ENCODE measurements at places on chromosomes 6 and 20.

DNA sequence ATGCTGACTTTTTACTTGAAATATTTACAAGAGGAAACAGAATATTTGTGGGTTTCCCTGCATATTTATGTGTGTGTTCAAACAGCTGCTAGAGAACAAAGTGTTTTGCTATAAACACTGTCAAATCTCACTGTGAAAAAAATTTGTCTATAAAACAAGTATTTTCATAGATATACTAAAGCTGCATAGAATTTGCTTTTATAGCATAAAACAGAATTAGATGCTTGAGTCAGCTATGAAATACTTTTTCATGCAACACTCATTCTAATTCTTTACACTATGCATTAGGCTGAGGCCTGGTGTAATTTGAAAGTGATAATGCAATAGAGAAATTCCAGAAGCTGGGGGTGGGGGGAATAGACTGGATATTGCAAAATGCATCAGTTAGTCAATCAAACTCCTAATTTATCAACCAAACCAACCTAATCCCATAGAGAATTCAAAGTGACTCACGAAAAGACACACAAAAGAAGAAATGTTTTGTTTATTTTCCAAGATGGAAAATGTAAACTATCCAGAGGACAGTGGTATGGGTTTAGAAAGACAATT, 148.2 kb downstream of the LAMA2 start:
- DNase-seq = no peak

DNA sequence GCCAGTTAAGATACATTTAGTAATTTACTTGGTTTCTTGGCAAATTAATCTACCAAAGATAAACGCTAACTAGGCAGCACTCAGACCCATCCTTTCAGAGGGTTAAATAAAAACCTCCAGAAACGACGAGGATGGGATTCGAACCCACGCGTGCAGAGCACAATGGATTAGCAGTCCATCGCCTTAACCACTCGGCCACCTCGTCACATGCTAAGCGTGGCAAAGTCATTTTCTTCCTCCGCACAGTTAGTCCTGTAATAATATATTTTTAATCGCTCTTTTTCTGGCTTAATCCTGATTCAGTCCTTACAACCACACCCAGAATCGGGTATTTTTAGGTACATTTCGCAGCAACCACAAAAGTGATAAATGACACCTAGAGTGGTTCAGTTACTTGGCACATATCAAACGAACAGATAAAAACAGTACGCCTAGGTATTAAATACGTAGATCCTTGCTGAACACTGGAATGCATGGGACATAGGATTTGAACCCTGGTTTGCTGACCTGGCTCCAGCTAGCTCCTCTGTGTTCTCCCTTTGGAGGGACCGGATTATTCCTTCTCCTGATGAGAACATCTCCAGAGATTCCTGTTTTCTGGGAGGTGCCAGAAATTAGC, 71.6 kb downstream of the GPX5 start:
- DNase-seq = no peak

DNA sequence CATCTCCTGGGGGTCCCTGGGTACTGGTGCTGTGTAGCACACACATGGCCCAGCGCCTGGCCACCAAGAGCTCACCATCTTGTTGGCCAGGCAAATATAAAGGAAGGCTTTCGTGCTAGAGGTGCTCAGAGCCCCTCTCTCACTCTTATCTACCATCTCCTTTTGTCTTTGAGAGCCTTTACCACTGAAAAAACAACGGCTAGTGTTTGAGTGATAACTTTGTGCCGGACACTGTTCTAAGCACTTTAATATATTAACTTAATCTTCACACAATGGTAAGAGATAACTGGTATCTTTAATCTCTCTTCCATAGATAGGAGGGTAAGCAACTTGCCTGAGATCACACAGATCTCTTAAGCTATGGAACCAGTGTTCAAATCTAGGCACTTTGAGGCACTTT, 21.5 kb upstream of the ARHGAP18 start:
- no peak for DNase-seq

DNA sequence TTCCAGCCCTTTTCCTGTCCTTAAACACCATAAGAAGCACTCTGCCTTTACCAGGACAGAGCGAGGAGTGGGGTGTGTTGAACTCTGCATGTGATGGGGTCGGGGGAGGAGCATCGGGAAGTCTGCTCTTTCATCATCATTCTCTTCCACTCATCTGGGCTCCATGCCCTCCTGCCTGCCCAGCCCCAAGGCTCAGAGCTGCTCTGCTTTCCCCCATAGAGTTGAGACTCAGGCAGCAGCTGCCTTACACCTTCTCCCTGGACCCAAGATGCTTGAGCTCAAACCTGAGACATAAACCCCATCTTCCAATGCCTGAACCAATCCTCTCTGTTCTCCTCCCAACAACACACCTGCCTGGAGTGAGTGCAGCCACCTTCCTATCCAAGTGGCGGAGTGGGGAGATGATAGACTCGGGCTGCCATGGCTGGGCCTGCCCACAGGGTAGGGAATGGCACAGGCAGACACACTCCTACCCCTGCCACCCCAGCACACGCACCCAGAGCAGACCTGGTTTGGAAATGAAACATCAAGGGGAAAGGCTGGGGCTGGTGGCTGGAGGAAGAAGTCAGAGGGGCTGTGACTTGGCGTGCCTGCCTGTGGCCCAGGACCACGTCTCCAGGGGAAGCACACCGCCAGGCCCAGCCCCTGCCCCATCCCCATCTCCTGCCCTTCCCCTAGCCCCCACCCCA, 28.4 kb downstream of the TFEB start:
- DNase-seq = no peak

GRCh38 chr6:89536231-89536630, 102.3 kb downstream of the LYRM2 start:
- no peak for DNase-seq

DNA sequence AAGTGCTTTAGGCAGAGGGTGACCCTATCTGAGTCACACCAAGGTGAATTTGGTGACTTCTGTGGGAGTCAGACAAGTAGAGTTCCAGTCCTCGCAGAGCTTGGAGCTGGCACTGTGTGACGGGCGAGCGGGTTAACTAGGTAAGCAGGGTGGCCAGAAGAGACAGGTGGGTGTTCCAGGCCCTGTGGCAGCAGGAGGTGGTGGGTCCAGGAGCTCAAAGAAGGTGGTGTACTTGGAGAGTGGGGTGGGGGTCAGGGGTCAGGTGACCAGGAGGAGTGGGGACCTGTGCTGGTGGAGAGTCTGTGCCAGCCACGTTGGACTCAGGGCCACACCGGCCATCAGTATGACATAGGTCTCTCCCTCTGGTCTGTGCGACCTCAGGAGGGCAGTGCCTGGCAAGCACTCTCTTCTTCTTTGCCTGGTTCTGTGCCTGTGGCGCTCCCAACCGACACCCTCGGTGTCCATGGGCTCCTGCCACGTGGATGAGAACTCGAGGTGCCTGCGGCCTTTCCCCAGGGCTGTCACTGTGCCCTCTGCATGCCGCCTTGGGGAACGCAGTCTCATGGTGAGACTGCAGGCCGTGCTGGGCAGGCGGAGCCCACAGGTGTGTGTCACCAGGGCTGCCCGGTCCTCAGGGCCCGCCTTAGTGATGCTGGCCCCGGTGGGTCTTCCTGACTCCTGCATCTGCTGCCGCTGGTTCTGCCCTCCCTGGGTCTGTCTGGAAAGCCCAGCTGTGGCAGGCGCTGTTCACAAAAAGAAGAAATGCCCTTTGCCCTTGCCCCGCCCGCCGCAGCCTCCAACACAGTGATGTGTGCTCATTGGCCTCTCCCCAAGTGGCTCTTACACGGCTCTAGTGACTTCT, 1.6 kb downstream of the MRGBP start:
- DNase-seq = no peak

GRCh38 chr6:133623065-133623464, 265.8 kb upstream of the TCF21 start:
- DNase-seq = no peak

GRCh38 chr6:23319582-23319981, 750.2 kb downstream of the HDGFL1 start:
- DNase-seq = no peak

- DNase-seq = no peak
Measured at GRCh38 chr20:56200456-56200855, 48.1 kb upstream of the MC3R start.

DNA sequence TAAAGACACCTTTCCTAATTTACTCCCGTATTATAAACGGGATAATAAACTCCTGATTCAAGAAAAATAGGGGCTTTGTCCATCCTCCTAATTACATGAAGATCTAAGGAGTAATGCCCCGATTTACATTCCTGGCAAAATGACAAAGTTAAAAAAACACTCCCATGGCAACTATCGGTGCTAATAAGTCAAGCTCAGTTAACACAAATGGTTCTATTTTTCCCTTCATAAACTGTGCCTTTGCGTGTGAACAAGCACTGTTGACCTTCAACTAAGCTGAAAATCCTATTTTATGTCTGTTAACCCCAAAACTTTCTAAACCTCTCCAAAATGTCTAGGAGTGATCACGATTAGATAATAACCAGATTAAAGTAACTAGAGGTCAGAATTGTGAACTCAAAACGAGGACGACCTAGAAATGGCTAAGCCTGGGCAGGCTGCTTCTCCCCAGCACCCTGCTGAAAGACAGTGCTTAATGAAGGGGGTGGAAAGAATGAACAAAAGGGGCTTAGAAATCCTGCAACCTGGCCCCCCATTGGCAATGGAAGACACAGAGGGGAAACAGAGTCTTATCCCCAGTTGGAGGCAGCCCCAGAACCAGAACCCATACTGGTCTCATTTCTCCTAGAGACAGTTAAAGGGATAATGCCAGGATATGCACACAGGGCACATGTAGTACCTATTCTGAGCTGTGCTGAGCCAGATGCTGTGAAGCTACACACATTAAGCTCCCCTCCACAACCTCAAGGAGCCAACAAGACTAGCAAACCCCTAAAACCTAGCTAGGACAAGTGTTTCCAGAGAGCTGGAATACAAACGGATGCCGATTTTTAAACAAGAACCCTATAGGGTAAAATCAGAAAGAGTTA, 23.0 kb downstream of the SLC23A2 start:
- no peak for DNase-seq

- DNase-seq = no peak
Measured at GRCh38 chr20:62141397-62142251, 1.6 kb downstream of the PSMA7 start.

DNA sequence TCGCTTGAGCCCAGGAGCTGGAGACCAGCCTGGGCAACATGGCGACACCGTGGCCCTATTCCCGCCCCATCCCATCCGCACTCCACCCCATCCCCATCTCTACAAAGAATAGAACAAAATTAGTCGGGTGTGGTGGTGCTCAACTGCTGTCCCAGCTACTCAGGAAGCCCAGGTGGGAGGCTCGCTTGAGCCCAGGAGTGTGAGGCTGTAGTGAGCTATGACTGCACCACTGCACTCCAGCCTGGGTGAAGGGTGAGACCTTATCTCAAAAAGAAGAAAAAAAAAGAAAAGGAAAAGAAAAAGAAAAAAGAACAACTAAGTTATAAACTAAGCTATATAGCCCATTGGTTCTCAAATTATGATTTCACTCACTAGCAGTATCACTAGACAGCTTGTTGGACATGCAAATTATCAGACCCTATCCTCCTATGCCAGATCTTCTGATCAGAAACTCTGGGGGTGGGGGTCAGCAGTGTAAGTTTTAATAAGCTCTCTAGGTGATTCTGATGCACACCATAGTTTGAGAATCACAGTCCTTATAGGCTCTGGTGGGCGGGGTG, 491 bp upstream of the ITCH start:
- DNase-seq = peak; percentile 63

DNA sequence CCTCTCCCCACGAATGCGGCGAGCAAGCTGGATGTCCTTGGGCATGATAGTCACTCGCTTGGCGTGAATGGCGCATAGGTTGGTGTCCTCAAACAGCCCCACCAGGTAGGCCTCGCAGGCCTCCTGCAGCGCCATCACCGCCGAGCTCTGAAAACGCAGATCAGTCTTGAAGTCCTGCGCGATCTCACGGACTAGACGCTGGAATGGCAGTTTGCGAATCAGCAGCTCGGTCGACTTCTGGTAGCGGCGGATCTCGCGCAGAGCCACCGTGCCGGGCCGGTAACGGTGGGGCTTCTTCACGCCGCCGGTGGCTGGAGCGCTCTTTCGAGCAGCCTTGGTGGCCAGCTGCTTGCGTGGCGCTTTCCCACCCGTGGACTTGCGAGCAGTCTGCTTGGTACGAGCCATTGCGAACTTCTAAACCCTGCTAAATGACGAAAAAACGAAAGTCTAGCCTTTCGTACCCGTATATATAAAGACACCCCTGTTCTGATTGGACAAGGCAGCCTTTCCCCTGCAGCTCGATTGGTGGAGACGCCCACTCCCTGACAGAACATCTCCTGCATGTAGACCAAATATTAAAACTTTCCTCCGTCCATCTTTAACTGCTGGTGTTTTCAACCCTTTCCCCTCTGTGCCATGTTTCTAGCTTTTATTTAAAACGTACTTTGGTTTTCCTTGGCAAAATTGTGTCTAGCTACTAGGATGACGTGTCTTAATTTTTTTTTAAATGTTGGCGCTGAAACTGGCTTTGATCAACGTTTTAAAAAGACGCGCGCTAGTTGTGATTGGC, 109.8 kb downstream of the HFE start:
- DNase-seq = peak; percentile 89

DNA sequence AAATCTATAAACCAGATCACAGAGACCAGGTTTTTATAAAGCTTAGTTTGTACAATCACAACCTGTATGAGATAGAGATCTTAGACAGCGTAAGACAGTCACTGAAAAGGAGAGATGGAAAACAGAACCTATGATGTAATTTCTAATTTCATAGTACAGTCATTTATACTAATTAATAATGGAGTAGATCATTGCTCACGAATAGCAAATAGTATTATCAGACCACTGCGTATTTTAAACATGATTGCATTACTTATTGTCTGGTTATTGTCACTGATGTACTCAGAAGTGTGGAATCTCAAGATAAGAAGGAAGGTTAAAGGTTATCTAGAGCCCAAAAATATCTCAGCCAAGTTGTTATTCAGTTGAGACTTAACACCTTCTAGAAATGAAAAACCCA, 115.6 kb downstream of the KHDC1L start:
- no peak for DNase-seq

- DNase-seq = no peak
Measured at GRCh38 chr6:6661684-6662083, 73.2 kb downstream of the LY86 start.

- DNase-seq = no peak
Measured at GRCh38 chr6:108585359-108585758, 24.6 kb downstream of the FOXO3 start.

DNA sequence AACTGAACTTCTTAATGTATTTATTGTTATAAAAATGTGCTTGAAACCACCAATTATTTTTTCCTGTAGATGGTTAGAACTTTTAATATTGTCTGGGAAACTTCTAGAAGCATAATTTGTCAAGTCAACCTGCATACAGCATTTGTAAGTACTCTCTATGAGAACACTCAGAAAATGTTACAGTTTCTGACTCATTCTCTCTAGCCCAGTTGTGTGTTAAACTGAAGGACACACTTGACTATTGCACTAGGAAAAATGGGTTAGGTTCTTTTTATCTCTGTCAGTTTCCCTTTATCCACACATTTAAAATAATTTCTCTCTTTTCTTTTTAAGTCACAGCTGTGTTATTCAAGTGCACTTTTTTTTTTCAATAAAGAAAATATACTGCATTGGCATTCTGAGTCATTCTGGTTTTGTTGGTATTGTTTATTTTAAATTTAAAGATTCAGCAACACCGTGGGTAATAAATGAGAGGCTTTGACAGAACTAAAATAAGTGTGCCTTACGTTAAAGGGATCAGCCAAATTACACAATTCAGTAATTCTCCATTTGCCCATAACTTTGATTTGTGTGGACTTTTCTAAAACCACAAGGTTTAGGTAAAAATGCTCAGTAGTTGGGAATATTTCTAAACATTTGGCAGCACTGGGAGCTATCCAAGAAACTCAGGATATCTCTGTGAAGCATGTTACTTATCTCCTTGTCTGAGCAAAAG, 50.7 kb downstream of the OPN5 start:
- DNase-seq = no peak

GRCh38 chr6:5028921-5029320, 25.1 kb upstream of the RPP40 start:
- no peak for DNase-seq

GRCh38 chr20:21159658-21160380, 33.9 kb downstream of the KIZ start:
- DNase-seq = no peak
